ENCODE measurements at places on chromosomes 4 and X.

DNA sequence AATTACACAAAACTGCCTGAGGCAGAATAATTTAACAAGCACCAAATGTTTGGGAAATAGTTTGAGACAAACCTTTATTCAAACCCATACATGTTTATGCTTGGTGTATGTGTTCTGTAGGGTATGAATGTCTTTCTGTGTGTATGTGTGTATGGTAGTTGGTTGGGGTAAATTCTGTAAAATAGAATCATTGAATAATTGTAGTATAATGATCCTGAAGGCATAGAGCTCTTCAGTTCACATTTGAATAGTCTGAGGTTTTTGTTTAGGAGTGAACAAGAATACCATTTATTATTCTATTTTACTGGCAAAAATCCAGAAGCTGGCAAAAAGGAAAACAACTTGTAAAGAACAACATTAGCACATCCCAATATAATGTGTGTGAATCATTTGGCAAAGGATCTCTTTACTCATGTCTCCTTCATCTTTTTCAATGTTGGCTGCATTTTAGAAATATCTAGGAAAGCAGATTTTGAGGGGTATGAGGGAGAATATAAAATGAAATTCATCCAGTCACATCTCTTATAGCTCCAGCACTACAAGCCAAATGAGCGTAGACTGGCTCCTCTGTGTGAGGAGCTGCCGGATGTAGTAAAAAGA lies 360.0 kb downstream of the CHIC1 start:
- DNase-seq = peak; percentile 7

- DNase-seq = no peak
Measured at GRCh38 chrX:1099146-1099770, 113.2 kb downstream of the CRLF2 start.

GRCh38 chrX:42946544-42947194 lies 168.7 kb upstream of the PPP1R2C start:
- DNase-seq = no peak

GRCh38 chr4:129353490-129353889 lies 257.5 kb downstream of the C4orf33 start:
- no peak for DNase-seq

DNA sequence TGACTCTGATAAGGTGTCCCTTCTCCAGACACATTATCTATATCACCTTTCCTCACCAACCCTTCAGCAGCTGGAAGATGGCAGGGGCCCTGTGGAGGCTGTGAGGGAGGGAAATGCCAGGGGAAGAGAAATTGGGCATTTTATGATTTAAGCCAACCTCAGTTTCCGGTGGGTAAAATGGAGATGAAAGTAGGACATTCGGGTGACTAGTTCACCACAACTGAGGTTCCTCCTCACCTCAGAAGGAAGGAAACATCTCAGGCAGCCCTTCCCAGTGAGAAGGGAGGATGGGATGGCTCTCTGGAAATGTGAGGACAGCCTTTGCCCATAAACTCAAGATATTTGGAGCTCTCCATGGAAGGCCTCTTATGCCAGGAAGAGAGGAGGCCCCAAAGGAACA lies 251.5 kb downstream of the MID1IP1 start:
- no peak for DNase-seq

Data from MG63 (cell line).